ENCODE measurements at places on chromosomes 2 and 18.
A peak's percentile ranks its signal among the peaks of the same experiment; 100 is the strongest.

DNA sequence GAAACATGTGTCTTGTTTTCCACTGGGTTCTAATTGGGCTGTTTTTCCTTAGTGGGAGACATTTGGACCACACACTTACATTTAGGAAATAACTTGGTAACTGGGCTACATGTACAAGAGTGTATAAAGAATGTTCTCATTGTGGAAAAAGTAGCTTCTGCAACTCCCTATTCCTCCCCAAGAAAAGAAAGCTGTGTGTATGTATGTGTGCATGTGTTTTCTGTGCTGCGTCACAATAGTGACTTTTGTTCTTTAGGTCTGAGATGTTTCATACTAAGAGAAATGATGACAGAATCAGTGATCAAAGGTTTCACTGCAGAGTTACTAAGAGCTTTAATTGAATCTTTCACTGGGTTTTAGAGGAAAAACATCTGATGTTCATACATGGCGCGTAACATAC, 82.7 kb downstream of the TANC1 start:
- no peak overlapping the region for H3K4me3 ChIP-seq
- no peak overlapping the region for H3K27ac ChIP-seq
- no peaks in the 10 kb centered on the region for H3K4me1 ChIP-seq
- no peak for DNase-seq

DNA sequence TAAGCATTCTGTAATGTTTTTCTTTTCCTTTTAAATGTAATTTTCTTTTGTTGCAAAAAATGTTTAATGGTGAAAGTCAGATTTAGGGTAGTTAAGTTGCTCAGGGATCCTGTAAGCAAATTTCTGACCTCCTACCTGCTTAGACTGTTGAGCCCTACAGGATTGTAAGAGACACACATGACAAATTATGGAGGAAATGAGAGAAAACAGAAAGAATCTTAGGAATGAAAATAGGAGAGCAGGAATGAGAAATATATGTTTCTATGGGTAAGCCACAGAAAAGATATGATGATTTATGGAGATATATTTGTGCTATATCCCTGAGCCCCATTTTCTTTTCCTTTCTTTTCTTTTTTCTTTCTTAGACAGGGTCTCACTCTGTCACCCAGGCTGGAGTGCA, 28.3 kb downstream of the CYBRD1 start:
- no peak overlapping the region for H3K27ac ChIP-seq
- H3K27me3 ChIP-seq = no peaks in the 10 kb centered on the region
- H3K4me1 ChIP-seq = no peaks in the 10 kb centered on the region
- no peak for DNase-seq
- H3K4me3 ChIP-seq = no peak overlapping the region

DNA sequence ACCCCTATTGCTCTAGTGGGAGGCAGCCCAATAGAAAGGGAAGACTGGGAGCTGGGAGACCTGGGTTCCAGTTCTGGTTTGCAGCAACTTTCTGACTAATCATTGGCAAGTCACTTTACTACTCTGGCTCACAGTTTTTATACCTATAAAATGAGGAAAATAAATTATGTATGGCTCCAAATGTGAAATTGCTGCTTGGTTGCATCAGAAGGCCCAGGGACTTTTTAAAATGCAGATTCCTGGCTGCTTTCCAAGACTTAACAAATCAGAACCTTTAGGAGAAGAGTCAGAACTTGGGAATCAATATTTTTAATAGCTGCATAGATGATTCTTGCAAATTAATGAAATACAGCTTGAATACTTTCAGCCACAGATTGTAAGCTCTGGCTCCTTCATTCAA, 943.9 kb downstream of the EPHA4 start:
- DNase-seq = no peak
- H3K27me3 ChIP-seq = no peaks in the 10 kb centered on the region

DNA sequence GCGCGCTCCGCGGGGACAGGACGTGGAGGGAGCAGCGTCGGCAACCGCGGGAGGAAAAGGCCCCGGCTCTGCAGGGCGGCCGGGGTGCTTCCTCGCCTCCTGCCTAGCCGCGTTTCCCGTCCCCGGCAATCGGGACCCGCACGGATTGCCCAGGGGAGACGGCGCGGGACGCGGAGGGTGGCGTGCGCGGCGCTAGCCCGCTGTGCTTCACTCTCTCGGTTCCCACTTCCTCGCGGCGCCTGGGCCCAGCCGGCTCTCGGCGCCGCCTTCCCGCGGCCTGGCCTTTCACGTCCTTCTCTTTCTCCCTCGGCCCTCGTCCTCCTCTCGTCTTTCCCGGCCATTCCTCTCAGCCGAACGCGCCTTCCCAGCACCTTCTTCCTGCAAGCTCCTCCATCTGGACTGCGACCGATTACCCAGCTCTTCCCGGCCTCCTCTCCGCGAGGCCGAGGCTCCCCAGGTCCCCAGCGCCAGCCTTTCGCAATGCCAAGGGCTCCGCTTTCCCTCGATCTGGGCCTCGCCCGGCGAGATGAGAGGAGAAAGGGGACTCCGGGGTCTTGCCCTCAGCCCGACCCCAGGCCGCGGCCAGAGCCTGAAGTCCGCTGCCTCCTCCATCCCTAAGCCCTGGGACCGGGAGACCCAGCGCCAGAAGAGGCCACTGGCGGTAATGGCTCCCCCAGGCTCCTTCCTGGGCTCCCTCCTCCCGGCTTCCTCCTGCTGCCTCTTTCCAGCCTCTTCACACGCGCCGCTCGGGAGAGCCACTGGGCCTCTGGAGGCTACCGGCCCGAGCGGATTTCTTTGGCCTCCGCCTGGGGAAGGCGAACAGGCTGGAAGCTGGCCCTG, 34.3 kb upstream of the ATP6V1B1 start:
- H3K27ac ChIP-seq = no peak overlapping the region
- peak; percentile 47 for DNase-seq
- H3K4me1 ChIP-seq = peaks cover 29% of the 10 kb centered on the region
- H3K36me3 ChIP-seq = no peaks in the 10 kb centered on the region
- peaks cover 82% of the 10 kb centered on the region for H3K27me3 ChIP-seq

GRCh38 chr2:189375842-189376241, 65.4 kb upstream of the WDR75 start:
- DNase-seq = no peak
- H3K27me3 ChIP-seq = no peaks in the 10 kb centered on the region
- no peak overlapping the region for H3K4me3 ChIP-seq
- H3K4me1 ChIP-seq = no peaks in the 10 kb centered on the region
- H3K36me3 ChIP-seq = no peaks in the 10 kb centered on the region
- H3K27ac ChIP-seq = no peak overlapping the region

DNA sequence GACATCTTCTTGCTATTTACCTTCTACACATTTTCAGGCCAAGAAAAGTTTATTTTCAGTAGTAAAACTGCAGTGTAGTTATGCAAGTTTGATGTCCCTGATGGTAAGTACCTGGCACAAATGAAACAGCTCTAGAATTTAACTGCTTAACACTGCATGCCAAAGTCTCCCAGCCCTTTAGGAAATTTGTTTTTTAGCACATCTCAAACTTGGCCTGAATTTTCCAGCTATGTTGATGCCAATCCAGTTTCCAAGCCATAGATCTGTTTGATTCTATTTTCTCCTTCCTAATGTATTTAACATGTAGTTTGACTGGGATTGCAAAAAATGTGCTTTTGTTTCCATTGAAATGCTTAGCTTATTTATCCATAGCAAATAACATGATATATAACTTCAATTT, 29.3 kb upstream of the ZNF385B start:
- H3K27me3 ChIP-seq = no peaks in the 10 kb centered on the region
- no peaks in the 10 kb centered on the region for H3K36me3 ChIP-seq
- no peak overlapping the region for H3K4me3 ChIP-seq
- no peak overlapping the region for H3K27ac ChIP-seq
- no peaks in the 10 kb centered on the region for H3K4me1 ChIP-seq
- DNase-seq = no peak

Data from B cell (primary cell).